Vagina (tissue), 2 donors: ENCODE measurements at places on chromosomes 16 and 17.
A peak's percentile ranks its signal among the peaks of the same experiment; 100 is the strongest.

DNA sequence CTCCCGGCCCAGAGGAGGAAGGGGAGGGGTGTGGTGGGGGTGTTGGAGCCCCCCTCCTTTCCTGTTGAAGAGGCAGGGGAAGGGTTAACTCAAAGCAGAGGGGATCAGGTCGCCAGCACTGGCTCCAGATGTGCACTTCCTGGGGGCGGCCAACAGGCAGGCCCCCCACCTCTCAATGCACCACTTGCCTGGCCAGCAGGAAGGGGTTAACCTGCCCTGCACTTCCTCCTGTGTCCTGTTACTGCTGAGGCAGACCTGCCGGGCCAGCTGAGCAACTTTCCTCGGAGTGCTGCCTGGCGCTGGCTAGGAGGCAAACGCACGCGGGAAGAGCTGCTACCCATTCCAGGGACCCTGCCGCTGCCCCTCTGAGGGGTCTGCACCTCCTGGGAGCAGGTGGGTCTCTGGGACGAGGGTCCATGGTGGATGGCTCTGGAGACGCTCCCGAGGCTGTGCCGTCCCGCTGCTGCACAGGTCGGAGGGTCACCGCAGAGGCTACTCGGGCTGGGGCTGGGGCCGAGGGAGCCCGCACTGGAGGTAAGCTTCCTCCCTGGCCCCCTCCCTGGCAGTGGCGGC is at the start of gene EPN3:
TSS of gene EPN3 (plus strand) at position 284 of the 573 bp plus-strand sequence. CDS start 3,822 bp downstream, outside the sequence.
- DNase-seq: no peak

DNA sequence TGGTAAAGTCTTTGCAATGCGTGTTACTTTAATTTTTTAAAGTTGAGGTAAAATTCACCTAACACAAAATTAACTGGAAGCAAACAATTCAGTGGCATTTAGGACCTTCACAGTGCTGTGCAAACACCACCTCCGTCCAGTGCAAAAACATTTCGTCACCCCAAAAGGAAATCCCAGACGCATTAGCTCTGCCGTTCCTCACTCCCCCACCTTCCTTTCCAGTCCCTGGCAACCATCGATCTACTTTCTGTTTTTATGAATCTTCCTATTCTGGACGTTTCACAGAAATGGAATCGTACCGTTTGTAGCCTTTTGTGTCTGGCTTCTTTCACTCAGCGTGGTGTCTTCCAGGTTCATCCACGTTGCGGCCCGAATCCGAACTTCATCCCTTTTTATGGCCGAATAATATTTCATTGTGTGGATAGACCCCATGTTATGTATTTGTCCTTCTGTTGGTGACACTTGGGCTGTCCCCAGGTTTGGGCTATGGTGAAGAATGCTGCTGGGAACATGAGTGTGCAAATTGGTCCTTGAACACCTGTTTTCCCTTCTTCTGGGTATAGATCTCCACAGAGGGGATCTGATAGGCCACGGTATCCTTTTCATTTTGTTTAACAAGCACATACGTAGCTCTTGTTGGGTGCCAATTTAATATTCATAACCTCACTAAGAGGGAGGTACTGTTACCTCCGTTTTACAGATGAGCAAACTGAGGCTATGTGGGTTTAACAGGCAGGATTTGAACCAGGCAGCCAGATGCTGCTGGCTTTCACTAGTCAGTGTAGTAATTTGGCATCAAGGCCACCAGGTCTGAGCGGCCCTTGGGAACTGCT is 232.0 kb upstream of the GSE1 start:
- no peak for DNase-seq

GRCh38 chr17:56595831-56596690 is 2.6 kb downstream of the NOG start:
- no peak for DNase-seq

GRCh38 chr16:4340443-4340842 is 10.7 kb downstream of the PAM16 start:
- DNase-seq: no peak

DNA sequence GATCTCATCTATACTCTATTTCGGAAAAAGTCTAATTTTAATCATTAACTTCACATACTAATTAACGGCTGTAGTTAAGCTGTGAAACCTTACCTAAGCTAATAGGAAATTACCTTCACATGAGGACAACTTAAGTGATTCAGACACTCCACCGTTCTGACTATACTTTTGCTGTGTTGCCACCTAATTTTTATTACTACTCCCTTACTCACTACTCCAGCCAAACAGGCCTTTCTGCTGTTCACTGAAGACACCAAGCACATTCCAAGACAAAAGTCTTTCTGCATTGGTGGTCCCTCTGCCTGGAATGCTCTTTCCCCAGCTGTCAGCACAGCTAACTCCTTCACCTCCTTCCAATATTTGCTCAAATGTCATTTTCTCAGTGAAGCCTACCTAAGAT is 1.3 kb downstream of the CMTR2 start:
- no peak for DNase-seq

- no peak for DNase-seq
These were observed 122.8 kb downstream of the ZFHX3 start for GRCh38 chr16:72924927-72925630.

DNA sequence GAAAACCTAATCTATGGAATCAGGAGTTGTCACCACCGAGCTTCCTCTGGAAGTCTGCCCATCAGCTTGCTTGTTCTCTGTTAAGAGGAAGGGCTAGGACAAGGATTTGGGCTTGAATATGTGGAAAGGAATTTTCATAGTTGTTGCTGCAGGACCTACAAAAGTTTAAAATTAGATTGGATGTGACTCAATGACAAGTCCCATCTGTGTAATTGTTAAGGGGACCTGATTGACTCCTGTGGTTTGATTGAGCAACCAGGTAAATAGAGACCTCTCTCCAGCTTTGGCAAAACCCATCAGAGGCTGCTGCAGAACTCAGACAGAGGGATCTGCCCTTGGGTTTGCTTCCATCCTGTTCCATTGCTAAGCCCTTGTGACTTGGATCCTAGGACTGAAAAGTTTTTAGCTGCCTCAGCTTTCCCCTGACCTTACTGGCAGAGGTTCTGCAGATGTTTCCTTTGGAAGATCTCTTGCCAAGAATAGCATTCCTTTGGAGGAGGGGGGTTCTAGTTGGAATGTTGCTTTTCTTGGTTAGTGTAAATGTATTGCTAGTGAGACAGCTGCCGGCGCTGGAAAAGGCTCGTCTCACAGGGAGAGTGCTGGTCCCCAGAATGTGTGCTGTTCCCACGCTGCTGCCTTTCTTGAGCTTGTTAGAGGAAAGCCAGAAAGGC is 50.0 kb downstream of the SF3B3 start:
- no peak for DNase-seq

- no peak for DNase-seq
These were observed 47.3 kb upstream of the ALOX12 start for GRCh38 chr17:6948562-6948961.

DNA sequence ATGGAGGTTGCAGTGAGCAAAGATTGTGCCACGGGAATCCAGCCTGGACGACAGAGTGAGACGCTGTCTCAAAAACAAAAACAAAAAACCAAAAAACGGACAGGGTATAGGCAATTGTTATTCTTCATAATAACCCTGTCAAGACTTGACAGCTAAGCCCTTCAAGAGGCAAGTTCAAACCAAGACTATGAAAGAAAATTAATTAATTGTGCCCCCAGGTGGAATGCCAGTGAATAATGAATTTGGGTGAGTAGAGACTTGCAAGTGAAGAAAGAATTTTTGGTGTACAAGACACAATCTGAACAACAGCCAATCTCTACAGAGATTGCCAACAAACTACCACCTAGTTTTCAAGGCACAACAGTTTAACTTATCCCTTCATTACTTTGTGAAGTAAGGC is 6.3 kb downstream of the RFWD3 start:
- DNase-seq: no peak

DNA sequence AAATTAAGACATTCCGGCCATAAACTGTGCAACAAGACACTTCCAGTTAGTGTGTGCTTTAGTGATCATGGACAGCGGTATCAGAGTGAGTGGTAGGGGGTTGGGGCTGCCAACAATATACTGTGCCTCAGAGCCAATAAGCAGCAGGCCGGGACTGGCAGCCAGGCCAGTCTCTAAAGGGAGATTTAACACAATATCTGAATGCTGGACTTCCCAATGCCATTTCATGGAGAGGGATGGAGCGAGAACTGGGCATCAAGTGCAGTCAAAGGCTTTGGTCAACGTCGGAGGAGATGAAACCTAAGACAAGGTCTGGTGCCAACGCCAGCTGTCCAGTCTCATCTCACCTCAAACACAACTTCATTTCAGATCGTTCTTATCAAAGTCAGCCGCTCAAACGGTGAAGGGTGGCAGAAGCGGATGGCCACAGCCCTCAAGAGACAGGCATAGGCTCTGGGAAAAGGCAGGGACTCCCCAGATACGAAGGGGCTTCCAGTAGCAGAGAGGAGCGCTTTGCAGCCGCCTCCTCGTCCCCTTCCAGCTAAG is 935 bp downstream of the USP32 start:
- DNase-seq: peak; percentile 87

- DNase-seq: no peak
These were observed 2.4 kb upstream of the MTSS2 start for GRCh38 chr16:70688246-70688742.

DNA sequence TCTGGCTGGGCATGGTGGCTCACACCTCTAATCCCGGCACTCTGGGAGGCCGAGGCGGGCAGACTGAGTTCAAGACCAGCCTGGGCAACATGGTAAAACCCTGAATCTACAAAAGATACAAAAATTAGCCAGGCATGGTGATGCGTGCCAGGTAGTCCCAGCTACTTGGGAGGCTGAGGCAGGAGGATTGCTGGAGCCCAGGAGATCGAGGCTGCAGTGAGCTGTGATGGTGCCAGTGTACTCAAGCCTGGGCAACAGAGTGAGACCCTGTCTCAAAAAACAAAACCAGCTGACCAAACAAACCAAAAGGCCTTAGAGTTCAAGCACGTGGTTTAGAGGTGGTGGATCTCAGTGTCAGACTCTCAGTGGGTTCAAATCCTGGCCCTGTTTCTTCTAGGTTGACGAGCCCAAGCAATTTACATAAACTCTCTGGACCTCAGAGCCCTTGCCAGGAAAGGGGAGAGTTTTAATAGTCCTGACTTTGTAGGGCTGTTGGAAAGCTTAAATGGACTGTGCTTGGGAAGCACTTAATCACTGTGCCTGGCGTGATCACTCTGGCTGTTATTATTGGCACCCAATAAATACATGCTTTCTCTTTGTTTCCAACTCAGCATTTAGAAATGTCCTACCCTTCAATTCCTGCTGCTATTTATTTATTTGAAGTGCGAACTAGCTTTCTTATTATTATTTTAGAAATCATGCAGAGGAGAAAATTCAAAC is 44.7 kb downstream of the ABCC1 start:
- DNase-seq: no peak

GRCh38 chr17:40191237-40192208 is 14.3 kb downstream of the RAPGEFL1 start:
- DNase-seq: no peak

- DNase-seq: no peak
These were observed 66.4 kb downstream of the CYB5B start for GRCh38 chr16:69490707-69491324.

GRCh38 chr17:45436625-45437464 is 4.2 kb upstream of the ARHGAP27 start:
- DNase-seq: no peak

DNA sequence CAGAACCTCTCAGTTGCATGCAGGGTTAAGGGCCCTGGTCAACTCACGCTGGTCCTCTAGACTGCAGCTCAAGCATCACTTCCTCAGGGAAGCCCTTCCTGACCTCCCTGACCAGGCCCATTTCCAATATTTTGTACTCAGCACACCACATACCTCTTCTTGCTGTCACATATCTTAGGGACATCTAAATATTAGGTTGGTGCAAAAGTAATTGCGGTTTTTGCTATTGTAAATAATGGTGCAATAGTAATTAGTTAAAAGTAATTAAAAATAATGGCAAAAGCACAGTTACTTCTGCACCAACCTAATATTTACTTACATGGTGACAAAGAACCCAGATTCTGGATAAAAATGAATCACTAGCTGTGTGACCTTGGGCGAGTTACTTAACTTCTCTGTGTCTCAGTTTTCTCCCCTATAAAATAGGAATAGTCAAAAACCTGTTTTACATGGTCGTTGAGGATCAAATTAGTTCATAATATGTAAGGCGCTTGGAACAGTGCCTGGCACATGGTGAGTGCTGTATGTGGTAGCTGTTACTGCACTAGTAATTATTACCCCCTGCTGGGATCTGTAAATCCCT is 177.4 kb downstream of the PRKCB start:
- DNase-seq: no peak

GRCh38 chr17:30450125-30451027 is 26.8 kb upstream of the GOSR1 start:
- DNase-seq: no peak

- no peak for DNase-seq
These were observed 120.6 kb upstream of the KCNJ16 start for GRCh38 chr17:69954241-69954925.

- no peak for DNase-seq
These were observed 3.5 kb downstream of the TBX2 start for GRCh38 chr17:61402978-61403800.

- DNase-seq: no peak
These were observed 11.0 kb upstream of the WFIKKN2 start for GRCh38 chr17:50824429-50824828.

- no peak for DNase-seq
These were observed 34.0 kb downstream of the DGKE start for GRCh38 chr17:56867948-56868376.

- DNase-seq: no peak
These were observed 10.5 kb upstream of the PLK1 start for GRCh38 chr16:23668225-23668624.

- no peak for DNase-seq
These were observed 241.0 kb upstream of the ASIC2 start for GRCh38 chr17:33534087-33534486.

GRCh38 chr17:62093188-62094155 is 28.4 kb upstream of the MED13 start:
- no peak for DNase-seq

DNA sequence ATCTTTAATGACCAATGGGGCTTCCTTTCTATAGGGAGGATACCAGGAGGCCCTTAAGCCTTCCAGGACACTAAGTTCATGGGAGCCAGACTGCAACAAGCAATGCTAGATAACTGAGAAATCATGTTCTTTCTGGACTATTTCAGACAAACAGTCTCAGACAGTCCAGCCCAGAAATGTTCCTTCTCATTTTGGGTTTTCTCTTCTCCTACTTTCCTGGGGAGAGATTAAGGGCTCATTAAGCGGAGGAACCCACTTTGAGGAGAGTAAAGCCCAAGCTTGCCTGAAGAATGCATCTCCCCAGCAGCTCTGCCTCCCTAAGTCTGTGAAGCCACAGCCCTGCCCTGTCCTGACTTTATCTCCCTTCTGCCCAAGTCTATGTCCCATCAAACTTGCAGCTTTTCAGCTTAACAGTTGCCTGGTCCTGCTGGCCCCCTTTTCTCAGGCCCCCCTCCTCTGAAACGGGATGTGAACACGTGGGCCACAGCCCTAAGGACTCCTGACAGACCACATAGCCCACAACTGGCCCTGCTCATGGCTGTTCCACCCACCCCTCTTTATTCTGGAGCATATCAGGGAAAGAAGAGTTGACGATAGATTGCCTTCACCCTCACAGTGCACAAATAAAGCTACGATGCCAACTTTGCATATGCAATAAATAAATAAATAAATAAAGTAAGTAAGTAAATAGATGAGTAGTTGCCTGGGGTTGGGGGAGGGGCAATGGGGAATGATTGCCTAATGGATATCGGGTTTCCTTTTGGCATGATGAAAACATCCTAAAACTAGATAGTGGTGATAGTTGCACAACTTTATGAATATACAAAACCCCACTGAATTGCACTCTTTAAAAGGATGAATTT is 111.0 kb downstream of the N4BP1 start:
- peak; percentile 92 for DNase-seq
